Activated naive CD4-positive, alpha-beta T cell treated with anti-CD3 and anti-CD28 coated beads, Interleukin-2, amount 10 ng/mL, durations not matched to agents 5 hours and 36 hours (primary cell): ENCODE measurements at places on chromosomes 7 and 10. TPM values are rescaled to one million over a fixed set of nuclear protein-coding genes. Genes with fewer than 3 reads are reported as not detected.

The MYOZ1 gene
- total RNA-seq: not detected

The STN1 gene
- total RNA-seq: 50.6 TPM

The C10orf143 gene
- total RNA-seq: 4.0 TPM

The ZNF398 gene
- total RNA-seq: 16.6 TPM

The TMEM26 gene
- not detected for total RNA-seq

The GPR26 gene
- total RNA-seq: not detected

The MNX1 gene
- 0.10 TPM for total RNA-seq

The TAF5 gene
- total RNA-seq: 9.0 TPM

The SLIT1 gene
- total RNA-seq: 0.22 TPM

The CNNM1 gene
- total RNA-seq: 1.2 TPM

The TYW1B gene
- total RNA-seq: 3.9 TPM

The TMEM178B gene
- 2.6 TPM for total RNA-seq

The FAM171A1 gene
- total RNA-seq: 10.3 TPM

The MTURN gene
- total RNA-seq: 5.0 TPM

The JCAD gene
- total RNA-seq: 0.35 TPM

The MMRN2 gene
- not detected for total RNA-seq

The PNLIPRP3 gene
- not detected for total RNA-seq

The OR2A7 gene
- 4.5 TPM for total RNA-seq

The SSC4D gene
- 0.23 TPM for total RNA-seq

The MYL10 gene
- total RNA-seq: not detected

The EIF3B gene
- total RNA-seq: 150 TPM

The CPA5 gene
- not detected for total RNA-seq

The DPP6 gene
- total RNA-seq: not detected

The ABCB8 gene
- total RNA-seq: 56.1 TPM

The TAC1 gene
- not detected for total RNA-seq

The HGF gene
- total RNA-seq: not detected

The PILRA gene
- total RNA-seq: 3.9 TPM

The VWA2 gene
- total RNA-seq: not detected

The MRPS33 gene
- 78.4 TPM for total RNA-seq

The LEP gene
- not detected for total RNA-seq

The RAMP3 gene
- total RNA-seq: not detected

The CTNNA3 gene
- 0.24 TPM for total RNA-seq

The PKD1L1 gene
- 0.10 TPM for total RNA-seq

The OR9A2 gene
- total RNA-seq: not detected

The CRPPA gene
- 0.99 TPM for total RNA-seq

The DYDC2 gene
- not detected for total RNA-seq

The TET1 gene
- 2.9 TPM for total RNA-seq

The LBX1 gene
- not detected for total RNA-seq

The UNCX gene
- total RNA-seq: not detected

The METTL2B gene
- 23.2 TPM for total RNA-seq

The LOXL4 gene
- not detected for total RNA-seq

The VWC2 gene
- total RNA-seq: not detected

The AQP1 gene
- 0.08 TPM for total RNA-seq

The JAZF1 gene
- total RNA-seq: 5.1 TPM

The BLOC1S2 gene
- total RNA-seq: 41.2 TPM

The MPP7 gene
- total RNA-seq: 24.4 TPM
